ENCODE measurements at places on chromosomes 2 and 18.

DNA sequence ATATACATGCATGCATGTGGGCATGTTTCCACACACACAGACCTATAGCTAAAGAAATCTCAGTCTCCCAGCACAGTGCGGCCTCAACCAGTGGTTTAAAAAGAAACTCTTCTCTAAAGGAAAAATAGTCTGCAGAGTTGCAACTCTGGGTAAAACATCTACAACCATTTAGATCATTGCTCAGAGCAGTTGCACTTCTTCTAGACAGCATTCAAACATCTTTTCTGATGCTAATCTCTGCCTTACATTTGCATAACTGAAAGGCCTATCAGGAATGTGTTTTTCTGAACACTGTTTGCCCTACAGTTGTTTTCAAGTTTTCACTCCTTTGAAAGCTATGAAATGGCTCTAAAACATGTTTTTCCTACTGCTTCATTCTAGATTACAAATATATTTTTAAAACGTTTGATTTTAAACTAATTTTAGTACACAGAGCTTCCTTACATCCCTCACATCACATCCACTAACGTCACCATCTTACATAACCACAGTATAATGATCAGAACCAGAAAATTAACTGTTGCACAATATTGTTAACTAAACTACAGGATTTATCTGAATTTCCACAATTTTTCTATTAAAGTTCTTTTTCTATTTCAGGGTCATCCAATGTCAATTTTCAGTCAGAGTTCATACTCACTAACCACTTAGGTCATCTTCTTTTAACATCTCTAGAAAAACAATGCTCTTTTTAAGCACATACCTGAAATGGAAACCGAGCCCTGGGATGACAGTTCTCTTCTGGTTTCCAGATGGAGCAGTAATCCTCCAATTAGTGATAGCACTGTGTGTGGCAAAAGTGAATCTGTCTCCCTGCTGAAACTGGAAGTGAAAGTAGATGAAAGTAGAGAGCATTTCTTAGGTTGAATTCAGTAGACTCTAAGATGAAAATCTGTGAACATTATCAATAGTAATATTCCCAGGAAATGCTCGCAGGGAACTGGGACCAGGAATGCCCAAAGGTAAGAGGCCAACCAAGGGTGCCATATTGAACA, 501.6 kb upstream of the GCFC2 start:
- no peak for DNase-seq

DNA sequence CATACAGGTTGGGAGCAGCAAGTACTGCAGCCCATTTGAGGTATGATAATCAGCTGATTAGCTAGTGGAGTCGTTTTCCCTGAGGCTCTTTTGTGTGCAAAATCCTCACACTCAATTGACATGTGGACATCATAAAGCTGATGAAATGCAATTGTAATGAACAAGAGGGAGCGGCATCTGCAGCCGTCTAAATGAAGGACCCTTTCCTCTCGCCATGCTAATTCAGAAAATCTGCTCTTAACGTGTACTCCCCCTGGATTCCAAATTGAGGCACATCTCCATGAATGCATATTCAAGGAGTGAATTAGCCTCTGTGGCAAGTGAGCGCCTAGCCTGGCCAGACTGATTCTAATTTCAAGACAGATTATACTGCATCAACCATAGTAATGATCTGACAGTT, 260.9 kb upstream of the ATP5MC3 start:
- DNase-seq: no peak

DNA sequence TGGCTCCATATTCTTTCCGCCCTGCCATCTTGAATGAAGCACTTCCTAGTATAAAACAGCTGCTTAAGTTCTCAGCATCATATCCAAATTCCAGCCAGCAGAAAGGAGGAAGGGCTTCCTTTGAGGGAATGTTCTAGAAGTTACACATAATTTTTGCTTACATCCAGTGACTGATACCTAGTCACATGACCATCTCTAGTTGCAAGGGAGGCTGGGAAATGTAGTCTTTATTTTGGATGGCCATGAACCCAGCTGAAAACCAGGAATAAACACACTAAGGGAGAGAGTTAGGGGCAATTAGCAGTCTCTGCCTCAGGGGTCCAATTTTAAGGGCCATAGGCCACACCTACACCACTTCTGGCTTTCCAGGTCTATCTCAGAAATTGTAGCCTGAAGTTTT, 57.8 kb upstream of the LMAN1 start:
- no peak for DNase-seq

GRCh38 chr2:152127628-152128027, 28.8 kb upstream of the CACNB4 start:
- no peak for DNase-seq

DNA sequence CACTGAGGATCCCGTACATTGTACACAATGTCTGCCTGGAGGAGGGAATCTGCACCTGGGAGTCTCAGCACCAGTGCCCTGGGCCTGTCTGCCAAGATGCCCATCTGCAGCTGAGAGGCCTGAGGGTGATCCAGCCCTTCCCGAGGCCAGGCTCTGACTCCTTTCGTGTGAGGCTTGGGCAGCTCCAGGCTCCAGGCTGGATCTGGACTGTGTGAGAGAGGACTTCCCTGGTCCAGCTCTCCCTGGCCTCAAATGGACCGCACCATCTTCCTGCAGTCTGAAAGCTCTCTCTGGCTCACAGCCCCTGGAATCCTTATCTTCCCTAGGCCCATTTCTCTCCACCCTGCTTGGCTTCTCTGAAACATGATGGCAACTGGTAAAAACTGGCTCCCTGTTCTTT, 324.6 kb downstream of the DYSF start:
- DNase-seq: no peak

- no peak for DNase-seq
These were observed 15.8 kb downstream of the M1AP start for GRCh38 chr2:74632209-74632938.

DNA sequence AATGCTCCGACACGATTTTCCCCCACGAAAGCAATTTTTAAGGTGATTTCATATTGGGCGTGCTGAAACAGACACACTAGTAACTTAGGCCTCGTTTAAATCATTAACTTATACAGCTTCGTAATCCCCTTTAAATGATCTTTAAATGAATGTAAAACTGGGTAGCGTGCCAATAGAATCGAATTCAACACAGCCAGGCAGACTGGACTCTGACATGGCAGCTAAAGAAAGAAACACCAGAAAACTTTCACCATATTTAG, 2.4 kb upstream of the ID2 start:
- no peak for DNase-seq

GRCh38 chr2:17232776-17233556, 285.3 kb downstream of the RAD51AP2 start:
- no peak for DNase-seq

DNA sequence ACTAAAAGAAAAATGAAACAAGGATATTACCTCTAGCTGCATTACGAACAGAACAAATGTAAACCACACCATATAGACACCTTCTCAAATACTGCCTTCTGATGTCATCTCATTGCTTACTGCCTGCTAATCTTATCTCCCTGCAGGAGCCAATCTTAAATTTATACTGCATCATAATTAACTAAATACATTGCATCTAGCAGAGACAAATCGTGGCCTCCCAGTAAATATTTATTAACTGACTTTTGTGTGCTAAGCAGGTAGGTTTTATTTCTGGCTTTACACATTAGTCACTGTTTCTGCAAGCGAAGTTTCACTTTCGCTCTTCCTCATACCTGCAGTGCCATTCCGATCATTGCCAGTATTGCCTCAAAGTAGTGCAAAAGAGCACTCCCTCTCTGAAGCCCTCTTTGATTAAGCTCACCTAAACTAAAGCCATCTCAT, 67.5 kb downstream of the SPATS2L start:
- DNase-seq: no peak

GRCh38 chr2:105243961-105244360, 2.4 kb downstream of the GPR45 start:
- DNase-seq: no peak

DNA sequence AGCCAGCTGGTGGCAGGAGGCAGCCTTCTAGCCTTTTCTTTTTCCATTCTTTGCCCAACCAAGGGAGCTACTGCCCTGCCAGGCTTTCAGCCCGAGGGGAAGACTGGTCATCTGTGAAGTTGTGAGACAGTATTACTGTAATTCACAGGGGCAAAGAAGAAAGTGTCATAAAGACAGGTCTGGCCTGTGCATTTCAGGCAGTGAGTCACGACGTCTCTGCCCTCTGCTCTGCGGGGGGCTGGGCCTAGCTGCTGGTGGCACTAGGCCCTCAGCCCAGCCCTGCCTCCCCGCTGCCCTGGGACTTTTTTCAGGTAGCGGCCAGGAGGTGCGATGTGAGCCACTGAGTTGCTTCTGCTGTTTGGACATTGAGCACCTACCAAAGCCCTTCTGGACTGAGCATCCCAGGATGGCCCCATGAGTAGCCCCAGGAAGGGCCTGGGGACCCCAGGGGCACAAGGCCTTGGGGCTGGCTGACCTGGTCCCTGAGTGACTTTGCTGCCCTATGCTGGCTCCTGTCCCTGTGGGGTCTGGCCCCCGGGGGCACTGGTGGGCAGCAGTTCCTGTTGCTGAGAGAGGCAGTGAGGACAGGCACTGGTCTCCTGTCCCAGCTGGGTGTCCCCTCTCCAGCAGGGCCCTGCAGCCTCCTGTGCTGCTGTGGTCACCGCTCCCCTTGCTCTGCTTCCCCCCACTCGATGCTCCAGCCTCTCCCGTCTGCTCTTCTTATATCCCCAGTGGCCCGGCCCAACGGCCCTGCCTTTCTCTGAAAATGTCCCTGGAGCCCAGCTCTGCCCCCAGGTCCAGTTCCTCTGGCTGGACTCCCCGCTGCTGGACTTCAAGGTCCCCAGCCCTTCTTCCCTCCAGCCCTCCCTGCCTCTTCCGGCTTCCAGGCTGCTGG, 7.0 kb downstream of the INHBB start:
- no peak for DNase-seq

- no peak for DNase-seq
These were observed 328 bp upstream of the PASK start for GRCh38 chr2:241149675-241149924.

- DNase-seq: no peak
These were observed 59.0 kb downstream of the CHRNA1 start for GRCh38 chr2:174705321-174705720.

DNA sequence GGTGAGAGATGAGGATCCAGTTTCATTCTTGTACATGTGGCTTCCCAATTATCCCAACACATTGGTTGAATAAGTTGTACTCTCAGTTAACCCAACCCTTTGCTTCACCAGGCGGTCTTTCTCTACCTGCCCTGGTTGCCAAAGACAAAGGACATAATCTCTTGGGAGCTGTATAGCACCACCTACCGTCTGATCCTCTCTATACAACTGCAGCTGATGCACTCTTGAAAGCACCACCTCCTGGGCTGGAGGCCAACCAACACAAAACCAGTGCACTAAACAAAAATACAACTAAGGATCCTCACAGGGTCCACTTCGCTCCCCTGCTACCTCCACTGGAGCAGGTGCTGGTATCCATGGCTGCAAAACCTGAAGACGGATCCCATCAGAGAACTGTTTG, 473.6 kb upstream of the NRXN1 start:
- DNase-seq: no peak

GRCh38 chr2:133458280-133458679, 110.0 kb downstream of the NCKAP5 start:
- no peak for DNase-seq

DNA sequence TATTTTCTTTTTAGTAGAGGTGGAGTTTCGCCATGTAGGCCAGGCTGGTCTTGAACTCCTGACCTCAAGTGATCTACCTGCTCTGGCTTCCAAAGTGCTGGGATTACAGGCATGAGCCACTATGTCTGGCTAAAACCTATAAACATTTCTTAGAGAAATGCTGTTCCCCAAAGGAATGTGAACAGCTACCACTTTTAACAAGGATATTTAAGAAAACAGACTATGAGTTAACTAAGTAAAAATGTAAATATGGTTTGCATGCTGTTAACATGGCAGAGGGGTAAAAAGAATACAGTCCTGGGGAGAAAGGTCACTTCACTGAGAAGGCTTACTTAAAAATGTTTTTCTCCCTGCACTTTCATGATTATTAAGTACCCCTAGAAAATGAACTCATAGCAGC, 57.1 kb downstream of the SLC16A14 start:
- DNase-seq: no peak

- DNase-seq: no peak
These were observed 36.9 kb downstream of the YWHAQ start for GRCh38 chr2:9593925-9594324.

DNA sequence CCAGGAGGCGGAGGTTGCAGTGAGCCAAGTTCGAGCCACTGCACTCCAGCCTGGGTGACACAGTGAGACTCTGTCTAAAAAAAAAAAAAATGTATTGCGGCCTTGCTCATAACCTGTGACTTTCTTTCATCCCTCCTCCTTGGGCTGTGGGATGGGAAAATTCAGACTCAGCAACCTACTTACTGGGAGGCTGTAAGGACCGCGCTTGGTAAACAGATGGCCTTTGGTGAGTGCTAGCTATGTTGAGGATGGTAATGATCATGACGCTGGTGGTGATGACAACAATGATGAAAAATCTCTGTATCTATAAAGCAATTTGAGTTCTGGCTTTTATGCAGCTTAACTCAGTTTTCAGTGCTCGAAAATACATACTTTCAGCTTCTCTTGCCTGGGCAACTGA, 64.7 kb upstream of the CCDC195 start:
- DNase-seq: no peak

DNA sequence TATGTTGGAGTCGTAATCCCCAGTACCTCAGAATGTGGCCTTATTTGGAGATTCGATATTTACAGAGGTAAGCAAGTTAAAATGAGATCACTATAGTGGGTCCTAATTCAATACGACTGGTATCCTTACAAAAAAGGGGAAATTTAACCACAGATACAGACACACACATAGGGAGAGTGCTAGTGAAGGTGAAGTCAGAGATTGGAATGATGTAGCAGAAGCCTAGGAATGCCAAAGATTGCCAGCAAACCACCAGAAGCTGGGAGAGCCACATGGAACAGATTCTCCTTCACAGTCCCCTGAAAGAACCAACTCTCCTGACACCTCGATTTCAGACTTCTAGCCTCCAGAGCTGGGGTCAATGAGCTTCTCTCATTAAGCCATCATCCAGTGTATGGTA, 17.7 kb upstream of the ACTR3 start:
- DNase-seq: no peak

DNA sequence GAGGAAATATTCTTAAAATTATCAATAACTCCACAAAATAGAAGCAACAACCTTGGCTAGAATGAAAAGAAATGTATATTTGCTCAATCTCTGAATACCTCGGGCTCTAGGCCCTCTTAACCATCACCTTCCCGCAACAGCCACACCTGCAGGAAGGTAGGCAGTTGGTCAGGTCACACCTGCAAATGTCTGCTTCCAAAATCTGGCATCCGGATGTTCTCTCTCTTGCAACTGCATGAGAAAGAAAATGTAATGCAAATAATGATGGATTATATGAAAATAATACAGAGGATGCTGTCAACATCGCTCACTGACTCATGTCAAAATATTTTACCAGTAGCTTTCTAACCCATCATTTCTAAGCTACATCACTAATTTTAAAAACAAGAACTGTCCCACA, 148.3 kb downstream of the SATB2 start:
- no peak for DNase-seq

Measured in activated CD8-positive, alpha-beta memory T cell treated with anti-CD3 and anti-CD28 coated beads for 1 hour (primary cell).